ENCODE measurements at places on chromosomes 13 and 19.
A peak's percentile ranks its signal among the peaks of the same experiment; 100 is the strongest.

- DNase-seq: peak; percentile 47
Observed at GRCh38 chr19:664913-665443, 2.0 kb upstream of the RNF126 start.

DNA sequence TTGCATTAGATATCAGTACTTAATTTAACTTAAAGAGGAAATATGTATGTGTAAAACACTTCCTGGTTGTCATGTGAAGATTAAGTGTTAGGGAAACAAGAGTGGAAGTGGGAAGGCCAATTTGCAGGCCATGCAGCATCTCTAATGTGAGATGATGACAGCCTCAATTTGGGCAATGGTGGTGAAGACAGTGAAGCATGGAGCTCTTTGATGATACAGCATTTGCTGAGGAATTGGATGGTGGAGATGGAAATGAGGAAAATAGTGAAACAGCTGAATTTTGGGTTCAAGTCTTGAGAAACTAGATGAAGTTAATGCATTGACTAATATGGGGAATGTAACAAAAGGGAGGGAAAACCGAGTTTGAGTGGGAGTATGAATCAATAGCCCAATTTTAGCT is 231.7 kb upstream of the MIR17HG start:
- DNase-seq: no peak

- DNase-seq: no peak
Observed at GRCh38 chr13:95656386-95657015, 12.0 kb upstream of the DZIP1 start.

DNA sequence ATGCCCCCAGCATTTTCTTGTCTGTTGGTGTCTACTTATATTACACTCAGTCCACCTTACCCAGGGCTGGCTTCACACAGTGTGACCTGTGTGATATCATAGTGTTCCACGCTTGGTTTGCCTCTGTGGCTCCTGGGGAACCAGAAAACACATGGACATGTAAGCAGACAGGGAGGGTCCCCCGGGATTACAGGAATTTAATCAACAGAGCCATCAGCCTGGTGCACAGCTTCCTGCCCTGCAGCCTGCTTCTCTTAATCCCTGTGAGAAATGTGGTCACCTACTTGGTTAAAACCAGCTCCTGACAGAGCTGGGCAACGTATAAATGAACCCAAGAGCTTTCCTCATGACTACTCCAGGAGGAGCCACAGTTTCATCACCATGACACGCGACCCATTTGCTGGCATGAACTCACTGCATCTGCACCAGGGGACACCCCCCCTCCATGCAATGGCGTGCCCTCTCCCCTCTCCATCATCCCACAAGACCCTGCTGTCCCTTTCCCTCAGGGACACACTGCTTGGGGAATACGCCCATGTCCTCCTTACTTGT is 152.1 kb downstream of the UQCRFS1 start:
- DNase-seq: no peak

DNA sequence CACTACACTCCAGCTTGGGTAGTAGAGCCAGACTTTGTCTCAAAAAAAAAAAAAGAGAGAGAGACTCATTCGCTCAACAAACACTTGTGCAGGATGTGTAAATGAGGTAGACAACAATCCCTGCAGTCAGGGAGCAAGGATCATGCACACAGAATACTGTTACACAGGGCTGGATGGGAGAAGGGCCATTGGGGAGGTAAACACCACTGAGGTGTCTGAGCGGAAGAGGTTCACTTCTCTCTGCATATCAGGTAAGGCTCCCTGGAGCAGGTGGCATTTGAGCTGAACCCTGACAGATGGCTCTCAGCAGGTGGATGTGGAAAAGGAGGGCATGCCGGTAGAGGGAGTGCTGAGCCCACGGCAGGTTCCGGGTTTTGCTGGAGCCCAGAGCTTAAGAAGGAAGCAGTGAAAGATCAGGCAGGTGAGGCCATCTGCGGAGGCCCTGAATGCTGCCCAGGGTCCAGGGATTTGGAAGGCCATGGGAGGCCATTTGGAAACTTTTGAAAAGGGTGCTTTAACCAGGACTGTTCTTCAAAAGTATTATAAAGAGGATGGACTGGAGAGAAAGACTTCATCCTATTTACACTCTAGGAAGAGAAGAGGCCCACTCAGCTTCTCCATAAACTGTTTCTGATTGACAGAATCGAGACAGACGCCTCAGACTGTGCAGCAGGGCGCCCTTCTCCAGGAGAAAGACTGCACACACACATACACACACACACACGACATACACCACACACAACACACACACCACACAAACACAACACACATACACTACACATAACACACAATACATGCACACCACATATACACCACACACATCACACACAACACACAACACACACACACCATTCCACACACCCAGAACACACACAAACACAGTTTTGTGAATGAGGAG is 199.4 kb downstream of the USP12 start:
- peak; percentile 26 for DNase-seq

- no peak for DNase-seq
Observed at GRCh38 chr19:1699386-1699785, 47.0 kb upstream of the TCF3 start.

DNA sequence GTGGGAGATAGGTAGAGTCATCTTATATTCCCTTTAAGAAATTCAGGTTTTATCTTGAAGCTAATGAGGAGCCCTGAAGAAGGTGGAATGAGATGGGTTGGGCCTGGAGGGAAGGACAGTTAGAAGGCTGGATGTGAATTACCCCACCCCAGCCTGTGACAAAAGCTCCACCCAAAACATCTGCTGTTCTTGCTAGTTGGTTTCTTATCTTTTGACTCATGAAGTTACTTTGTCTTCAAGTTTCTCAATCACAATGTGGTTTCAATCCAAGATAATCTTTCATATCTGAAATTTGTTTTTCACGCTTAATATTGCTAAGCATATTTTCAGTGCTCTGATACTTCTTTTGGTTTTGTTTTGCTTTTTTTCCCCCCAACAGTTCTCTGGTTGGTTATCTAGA is 38.3 kb upstream of the HMGB1 start:
- no peak for DNase-seq

DNA sequence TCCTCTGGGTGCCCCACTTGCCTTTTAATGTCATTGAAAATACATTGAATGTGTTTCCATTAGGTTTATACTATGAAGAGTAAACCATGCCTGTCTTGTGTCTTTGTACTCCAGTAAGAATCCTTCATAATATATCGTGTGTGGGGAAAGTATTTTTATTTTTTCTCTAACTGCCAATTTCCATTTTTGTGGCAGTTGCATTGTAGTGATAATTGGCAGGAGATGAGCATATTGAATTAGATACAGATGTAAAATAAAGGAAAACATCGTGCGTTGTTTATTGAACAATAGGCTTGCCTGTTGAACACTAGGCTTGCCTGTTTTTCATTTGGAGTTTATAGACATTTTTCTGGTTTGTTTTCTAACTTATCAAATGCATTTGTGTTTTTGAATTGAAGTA is 218.8 kb downstream of the NBEA start:
- DNase-seq: no peak

DNA sequence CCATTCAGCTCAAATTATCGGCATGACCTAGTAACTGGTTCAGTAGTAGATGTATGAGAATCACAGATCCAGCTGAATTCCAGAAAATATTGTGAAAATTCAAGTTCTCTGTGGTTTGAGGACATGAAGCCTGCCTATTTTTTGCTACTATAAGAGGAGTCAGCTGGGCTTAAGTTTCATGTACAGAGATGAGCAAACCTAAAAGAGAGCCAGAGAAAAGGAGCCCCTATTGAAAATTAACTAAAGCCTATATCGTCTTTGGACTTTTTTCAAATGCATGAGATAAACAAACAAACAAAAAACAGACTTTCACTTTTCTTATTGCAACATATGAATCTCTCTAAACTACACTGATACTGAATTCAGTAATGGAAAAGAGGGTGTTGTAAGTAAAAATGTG is 106.8 kb upstream of the SPRY2 start:
- no peak for DNase-seq

DNA sequence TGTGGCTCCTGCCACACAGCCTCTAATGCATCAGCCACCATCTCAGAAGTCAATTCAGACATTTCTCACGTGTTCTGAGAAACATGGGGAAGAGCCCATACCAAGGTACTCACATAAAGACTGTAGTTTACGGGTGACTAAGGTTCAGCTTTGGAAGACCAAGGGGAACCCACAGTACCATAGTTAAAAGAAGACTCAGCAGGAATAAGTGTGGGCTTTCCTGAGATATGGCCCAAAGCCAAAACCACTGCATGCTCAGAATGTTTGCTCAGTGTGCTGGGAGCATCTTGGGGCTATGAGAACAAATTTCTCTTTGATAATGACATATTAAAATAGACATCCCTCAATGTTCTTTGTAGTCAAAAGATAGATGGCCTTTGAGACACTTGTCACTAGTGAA is 283.8 kb downstream of the DCT start:
- DNase-seq: no peak

DNA sequence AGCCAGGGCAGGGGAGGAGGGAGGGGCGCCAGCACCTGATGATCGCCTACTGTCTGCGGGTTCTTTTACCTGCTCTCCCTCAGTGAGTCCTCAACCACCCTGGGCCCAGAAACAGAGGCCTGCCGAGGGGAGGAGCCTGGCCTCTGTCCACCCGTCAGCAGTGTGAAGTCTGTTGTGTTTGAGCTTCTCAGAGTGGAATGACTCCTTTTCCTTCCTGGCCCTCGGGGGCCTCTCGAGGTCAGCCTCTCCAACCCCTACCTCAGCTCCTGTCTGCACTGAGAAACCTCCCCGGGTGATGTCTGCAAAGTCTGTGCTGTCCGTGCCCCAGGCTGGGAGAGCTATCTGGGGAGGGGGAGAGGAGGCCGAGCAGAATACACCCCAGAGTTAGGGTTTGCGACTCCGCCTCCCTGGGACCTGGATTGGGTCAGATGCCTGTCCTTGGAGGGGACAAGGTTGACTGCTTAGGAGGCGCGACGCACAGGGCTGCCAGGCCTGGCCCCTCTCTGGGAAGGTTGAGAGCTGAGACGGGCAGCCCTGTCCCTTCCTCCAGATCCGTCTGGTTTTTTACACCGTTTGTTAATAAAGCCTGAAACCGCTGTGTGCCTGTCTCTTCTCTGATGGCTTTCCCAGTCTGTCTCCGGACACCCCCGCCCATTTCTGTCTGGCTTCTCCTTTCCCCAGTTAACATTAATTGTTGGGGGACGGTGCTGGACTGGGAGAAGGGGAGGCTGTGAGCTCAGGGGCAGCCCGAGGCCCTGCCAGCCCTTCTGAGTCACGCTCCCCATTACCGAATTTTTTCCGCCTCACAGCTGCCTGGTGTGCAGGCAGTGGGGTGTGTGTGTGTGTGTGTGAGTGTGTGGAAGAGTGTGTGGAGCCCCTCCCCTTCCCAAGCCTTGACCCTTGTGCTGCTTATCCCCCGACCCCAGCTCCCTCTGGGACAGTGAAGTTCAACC is 989 bp upstream of the SSC5D start:
- DNase-seq: peak; percentile 2

DNA sequence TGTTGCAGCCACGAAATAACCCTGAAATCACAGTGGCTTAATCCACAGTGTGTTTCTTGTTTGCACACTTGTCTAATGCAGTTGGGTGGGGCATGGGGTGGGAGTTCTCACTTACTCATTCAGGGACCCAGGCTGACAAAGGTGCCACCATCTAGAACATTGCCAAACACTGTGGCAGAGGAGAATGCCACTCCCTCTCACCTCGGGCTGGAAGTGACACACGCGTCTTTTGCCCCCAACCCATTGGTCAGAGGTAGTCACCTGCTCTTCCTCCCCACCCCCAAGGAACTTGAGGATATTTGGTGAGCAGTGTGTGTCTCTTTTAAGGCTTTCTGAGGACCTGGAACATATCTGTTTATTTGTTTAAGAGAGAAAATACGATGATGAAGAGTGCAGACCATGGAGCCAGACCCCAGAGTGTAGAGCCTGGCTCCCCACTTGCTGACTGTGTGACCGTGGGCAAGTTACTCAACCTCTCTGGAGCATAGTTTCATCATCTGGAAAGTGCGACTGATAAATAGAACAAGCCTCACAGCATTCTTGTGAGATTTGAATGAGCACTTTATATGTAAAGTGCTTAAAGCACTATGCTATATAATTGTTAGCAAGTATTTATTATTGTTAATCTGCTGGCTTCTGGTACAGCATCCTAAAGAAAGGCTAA is 17.4 kb downstream of the GPR183 start:
- no peak for DNase-seq

- DNase-seq: no peak
Observed at GRCh38 chr13:46181840-46182490, at the start of gene LCP1. LCP1 (minus strand) TSS chr13:46182177; CDS start chr13:46159662, 22,515 bp downstream.
